ENCODE measurements at places on chromosomes 1 and 21.

GRCh38 chr1:25664357-25665199 lies 48.0 kb downstream of the MAN1C1 start:
- no peak for DNase-seq

- DNase-seq = no peak
Measured at GRCh38 chr1:239840790-239841189, 250.9 kb upstream of the FMN2 start.

DNA sequence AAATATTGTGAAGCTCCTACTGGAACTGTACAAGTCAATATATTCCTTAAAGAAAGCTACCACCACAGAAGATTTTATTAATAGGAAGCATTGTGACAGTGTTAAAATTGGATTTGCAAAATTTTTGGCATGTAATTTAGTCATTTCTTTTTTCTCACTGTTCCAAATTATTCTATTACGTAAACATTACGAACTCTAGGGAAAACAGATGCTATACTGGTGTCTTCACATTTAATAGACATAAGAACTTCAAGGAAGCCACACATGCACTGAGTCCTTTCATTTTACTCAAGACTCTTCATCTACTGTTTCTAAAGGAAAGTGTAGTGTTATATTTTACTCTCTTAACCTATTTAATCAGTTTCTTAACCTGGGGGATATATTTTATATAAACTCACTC lies 135.4 kb downstream of the HMCN1 start:
- no peak for DNase-seq

GRCh38 chr1:198528364-198528763 lies 12.1 kb downstream of the ATP6V1G3 start:
- no peak for DNase-seq

GRCh38 chr1:37281354-37281753 lies 193.0 kb upstream of the ZC3H12A start:
- no peak for DNase-seq

DNA sequence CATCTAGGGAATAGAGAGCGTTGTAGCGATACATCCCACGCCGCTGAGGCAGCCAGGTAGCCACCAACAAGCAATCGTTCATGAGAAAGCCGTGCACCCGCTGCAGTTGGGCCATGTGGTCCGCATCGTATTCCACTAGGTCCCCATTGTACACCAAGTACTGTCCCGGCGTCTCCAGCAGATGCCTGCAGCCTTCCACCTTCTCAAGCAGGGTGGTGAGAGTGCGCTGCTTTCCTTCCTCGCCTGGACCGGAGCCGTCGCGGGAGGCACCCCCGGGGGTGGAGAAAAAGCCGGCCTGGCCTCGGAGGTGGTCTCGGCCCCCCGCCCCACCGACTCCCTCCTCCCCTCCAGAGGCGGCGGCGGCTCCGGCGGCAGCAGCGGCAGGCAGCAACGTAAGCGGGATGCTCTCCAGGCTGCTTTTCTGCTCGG lies 595 bp downstream of the EXOC8 start:
- DNase-seq = no peak

GRCh38 chr1:77991638-77992037 lies 12.8 kb upstream of the FUBP1 start:
- DNase-seq = no peak

DNA sequence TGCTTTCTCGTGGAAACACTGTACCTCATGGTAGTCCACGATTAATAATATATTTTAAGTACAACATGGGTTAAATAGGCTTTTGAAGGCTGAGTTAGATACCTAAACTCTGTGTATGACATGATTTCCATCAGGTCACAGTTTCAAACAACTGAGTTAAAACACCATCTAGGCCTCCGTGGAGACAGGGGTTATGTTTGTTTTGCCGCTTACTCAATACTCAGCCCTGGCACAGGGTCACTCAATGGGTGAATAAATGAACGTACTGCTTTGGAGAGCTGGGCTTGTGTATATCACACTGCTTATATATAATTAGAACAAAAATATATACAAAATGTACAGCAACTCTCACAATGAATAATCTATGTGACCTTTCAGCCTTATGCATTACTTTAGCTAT lies 72.5 kb downstream of the PLPPR5 start:
- no peak for DNase-seq

- DNase-seq = no peak
Measured at GRCh38 chr1:173864179-173864867, 3.5 kb downstream of the GAS5 start.

DNA sequence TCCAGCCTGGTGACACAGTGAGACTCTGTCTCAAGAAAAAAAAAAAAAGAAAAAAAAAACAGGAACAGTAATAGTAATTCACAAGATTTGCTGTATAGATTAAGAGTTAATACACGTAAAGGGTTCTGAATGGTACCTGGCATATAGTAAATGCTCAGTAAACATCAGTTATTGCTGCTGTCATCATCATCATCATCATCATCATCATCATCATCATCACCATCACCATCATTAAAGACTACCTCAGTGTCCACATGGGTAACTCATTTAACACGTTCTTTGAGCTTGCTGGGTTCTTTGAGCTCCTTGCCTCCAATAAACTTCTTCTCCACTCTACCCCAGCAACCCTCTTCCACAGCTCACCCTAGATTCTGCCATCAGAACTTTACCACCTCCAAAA lies 55.0 kb downstream of the KIAA0319L start:
- DNase-seq = no peak

DNA sequence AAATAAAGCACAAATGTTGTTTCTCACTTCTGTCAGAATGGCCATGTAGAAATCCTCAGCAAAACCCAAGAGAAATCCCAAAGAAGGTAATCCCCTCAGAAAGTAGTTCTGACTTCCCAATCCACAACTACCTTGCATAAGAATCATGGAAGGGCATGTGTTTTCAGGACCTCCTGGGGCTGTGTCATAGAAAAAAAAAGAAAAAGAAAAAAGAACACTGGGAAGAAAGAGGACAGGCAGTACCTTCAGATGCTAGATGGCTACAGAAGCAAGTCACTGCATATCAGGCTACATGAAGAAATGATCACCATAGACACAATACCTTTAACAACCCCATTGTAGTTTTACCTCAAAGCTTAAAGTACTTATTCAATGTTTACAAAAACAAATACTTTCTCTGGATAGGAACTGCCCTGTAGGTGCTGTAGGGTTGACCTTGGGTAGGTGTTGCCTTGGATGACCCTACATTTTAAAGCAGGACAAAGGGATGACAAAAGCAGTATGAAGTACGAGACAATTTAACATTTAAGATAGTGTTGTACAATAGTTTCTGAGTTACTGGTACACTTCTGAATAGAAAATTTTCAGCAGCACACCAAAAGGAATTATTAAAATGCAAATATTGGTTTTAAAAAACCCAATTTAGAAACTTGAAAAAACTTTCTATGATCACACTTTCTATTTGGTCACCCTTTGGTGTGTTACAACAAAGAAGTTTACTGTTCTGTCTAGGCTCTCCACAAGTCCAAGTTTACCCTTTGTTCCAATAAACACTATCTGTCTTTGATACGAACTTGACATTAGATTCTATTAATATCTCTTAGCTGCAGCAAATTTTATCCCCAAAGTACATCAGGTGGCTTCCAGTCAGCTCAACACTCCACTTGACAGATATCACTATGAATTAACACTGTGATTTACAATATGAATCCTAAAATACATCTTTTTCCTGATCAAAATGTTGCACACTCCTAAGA lies 5.0 kb downstream of the TRIT1 start:
- no peak for DNase-seq

GRCh38 chr1:40141878-40142535 lies 19.2 kb upstream of the RLF start:
- no peak for DNase-seq

GRCh38 chr21:42063571-42064521 lies 7.3 kb upstream of the UMODL1 start:
- no peak for DNase-seq

DNA sequence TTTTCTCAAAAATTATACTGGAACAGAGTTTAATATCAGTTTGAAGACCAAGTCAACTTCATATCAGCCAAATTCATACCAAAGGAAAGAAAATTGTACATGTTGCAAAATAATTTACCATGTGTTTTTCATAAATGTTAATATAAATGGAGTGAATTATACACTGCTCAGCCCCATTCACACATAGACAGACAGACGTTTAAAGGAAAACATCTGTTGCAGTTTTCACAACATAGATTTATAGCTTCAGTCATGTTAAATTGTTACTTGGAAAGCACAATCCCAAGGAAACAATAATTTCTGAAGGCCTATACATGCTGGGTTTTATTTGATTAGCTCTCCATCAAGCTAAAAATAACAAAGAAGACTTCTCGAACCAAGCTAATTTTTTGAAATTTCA lies 27.8 kb upstream of the HYI start:
- no peak for DNase-seq

- DNase-seq = no peak
Measured at GRCh38 chr1:55898181-55898580, 681.2 kb downstream of the PLPP3 start.

- no peak for DNase-seq
Measured at GRCh38 chr1:156815307-156815826, 1.3 kb downstream of the SH2D2A start.

GRCh38 chr1:23400324-23401114 lies 24.0 kb downstream of the TCEA3 start:
- no peak for DNase-seq

DNA sequence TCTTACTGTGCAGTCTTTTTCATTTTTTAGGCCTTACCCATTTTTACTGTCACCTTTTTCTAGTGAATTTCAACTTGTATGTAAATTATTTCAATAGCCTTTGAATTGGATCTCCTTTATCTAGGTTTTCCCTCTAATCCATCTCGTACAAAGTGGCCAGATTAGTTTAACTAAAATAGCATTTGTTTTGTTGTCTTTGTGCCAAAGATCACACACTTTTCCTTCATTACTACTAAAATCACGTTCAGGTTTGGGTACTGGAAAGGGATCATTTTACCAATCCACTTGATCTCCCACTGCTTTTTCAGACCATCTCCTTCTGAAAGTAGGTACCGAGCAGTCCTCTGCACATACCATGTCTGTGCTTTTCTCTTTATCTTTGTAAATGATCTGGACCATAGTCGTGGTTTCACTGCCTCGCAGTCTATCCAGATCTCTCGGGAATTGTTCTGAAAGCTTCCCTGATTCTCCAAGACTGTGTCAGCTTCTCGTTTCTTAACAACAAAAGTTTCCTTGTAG lies 20.1 kb downstream of the KDM1A start:
- no peak for DNase-seq

GRCh38 chr1:10210841-10211804 lies 753 bp downstream of the KIF1B start:
- no peak for DNase-seq

- no peak for DNase-seq
Measured at GRCh38 chr1:911875-912739, 11.6 kb upstream of the SAMD11 start.

DNA sequence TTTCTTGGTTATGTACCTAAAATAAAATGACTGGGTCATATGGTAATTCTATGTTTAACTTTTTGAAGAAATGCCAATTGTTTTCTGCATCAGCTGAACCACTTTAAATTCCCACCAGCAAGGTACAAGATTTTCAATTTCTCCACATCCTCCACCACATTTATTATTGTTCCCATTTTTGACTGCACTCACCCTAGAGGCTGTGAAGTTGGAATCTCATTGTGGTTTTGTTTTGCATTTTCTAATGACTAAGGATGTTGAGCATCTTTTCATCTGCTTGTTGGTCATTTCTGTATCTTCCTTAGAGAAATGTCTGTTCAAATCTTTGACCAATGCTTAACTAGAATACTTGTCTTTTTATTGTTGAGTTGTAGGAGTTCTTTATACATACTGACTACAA lies 72.5 kb downstream of the ASTN1 start:
- no peak for DNase-seq

DNA sequence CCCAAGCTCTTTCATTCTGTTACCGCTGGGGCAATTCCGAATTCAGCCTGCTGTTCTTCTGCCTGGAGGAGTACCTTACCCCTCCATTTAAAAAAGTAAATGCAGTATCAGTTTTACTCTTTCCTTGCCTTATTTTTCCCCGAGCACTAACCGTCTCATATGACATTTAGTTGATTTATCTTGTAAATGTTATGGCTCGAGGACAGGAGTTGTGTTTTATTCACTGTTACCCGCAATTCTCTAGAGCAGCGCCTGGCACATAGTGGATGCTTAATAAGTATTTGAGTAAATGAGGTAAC lies 425 bp upstream of the TADA1 start:
- DNase-seq = no peak

DNA sequence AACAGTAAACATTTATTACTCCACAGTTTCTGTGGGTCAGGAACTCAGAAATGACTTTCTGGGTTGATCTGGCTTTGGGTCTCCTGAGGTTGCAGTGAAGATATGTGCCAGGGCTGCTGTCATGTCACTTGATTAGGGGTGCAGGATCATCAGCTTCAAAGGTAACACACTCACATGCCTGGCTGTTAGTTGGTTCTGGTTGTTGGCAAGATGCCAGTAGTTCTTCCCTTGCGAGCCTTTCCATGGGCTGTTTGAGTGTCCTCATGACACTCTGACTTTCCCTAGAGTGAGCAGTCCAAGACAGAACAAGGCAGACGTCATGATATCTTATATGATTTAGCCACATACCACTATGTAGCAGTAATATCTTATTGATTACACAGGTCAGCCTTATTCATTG lies 1.8 kb downstream of the SWT1 start:
- DNase-seq = no peak

GRCh38 chr1:65393347-65393746 lies 27.1 kb upstream of the LEPR start:
- DNase-seq = peak; percentile 1

GRCh38 chr1:245370905-245371581 lies 216.3 kb downstream of the KIF26B start:
- DNase-seq = no peak

DNA sequence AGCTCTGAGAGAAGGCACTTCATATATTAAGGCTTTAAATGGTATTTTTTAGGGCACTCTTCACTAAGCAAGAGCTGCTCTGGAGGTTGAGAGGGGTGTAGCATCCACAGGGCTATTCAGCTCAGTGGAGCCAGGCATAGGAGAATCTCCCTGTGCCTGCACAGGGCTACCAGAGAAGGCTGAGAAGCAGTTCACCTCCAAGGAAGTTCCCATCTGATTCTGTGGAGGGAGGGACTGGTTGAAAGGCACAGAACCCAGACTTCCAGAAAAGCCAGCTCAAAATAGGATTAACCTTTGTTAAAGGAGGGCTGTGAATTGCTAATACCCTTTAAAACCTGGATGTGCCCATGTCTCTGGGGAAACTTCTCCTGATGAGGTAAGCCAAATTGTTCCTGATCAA lies 304.5 kb downstream of the TTLL7 start:
- DNase-seq = no peak

DNA sequence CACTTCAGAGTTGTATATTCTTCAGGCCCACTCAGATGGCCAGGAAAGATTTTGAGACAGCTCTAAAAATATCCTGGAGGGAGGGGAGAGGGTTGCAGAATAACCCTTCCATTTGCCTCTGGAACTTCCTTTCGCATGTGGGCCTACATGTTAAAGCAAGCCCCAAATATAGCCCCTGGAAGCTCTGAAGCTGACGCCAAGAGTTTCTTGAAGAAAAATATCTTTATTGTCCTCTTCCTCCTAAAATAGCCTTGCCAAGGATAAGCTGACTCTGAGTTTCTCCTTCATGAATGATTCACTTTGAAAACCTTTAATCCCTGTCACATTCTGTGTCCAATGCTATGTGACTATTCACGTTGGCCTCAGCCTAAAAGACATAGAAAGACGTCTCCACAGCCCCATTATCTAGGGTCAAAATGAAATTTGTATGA lies 6.4 kb downstream of the C1orf116 start:
- DNase-seq = no peak
